Activated CD4-positive, alpha-beta T cell treated with anti-CD3 and anti-CD28 coated beads, Interleukin-2, amount 10 ng/mL, durations not matched to agents 7 days and 5 days (primary cell): ENCODE measurements at places on chromosomes 12 and 14.

DNA sequence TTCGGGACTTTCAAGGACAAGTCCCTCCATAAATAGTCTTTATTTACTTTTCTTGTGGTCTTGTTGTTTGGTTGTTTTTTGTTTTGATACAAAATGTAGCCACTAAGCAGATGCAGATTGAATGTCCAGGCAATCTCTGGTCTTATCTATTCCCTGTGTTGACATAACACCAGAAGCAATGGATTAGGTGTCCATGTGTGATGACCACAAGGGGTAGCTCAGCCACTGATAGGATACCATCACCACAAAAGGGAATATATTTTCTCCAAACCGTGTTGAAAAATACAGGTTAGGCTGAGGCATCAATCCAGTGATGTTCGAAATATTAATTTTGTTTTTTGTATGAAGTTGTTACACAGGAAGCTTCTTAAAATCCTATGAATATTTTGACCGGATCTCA is 196.3 kb downstream of the EPS8 start:
- no peak for DNase-seq

DNA sequence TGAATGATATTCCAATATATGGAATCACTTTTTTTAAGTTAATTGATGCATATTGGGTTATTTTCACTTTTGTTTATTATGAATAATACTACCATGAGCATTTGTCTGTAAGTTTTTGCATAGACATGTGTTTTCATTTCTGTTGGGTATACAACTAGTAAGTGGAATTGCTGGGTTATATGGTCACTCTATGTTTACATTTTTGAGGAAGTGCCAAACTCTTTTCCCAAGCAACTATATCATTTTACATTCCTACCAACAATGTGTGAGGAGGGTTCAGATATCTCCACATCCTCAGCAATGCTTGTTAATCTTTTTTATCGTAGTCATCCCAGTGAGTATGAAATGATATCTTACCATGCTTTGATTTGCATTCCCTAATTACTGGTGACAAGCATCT is 64.0 kb downstream of the MON2 start:
- no peak for DNase-seq

GRCh38 chr12:128133321-128134073 is 133.5 kb upstream of the TMEM132C start:
- DNase-seq = no peak

DNA sequence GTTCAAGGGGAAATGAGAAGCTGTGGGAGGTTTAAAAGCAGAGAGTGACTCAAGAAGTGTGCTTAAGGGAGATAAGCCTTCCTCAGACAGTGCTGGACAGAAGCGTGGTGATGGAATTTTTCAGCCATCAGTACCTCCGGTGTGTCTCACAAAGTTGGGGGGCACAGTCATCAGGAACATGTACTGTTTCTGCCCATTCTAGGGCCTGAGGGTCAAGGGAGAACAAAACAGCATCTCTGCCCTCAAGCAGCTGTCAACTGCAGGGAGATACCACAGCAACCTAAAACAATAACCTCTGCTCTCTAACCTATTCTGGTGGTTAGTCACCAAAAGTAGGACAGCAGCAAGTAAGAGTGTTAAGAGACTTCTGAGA is 2.0 kb upstream of the STON2 start:
- no peak for DNase-seq

DNA sequence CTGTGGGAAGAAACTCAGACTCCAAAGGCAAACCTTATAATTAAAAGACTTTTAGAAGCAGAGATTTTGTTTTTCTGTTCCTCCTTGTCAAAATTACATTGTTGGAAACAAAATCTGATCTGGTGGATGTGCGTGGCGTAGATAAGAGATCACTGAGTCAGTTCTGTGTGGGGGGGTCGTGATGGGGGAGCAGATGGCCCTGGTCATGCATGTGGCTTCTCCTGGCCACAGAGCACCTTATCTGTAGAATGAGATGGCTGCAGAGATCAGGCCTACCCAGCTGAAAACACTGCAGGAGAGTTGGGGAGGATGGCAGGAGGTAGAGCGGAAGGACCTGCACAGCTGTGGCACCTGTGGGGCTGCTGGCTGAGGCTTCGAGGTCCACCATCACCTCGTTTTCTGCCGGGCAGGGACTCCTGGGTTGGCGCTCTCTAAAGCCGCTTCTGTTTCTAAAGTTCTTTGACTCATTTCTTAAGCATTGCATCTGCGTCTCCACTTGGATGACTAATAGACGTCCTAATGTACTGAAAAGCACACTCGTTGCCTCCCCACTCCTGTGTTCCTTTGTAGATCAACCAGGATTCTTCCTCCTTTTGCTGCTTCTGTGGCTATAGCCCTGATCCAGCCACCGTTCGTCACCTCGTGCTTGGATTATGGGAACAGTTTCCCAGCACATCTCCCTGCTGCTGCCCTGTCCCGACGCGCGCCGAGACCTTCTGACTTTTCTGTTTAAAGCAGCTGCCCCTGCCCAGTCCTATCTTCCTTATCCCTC is 93.4 kb downstream of the TSPAN9 start:
- DNase-seq = no peak

- no peak for DNase-seq
These were observed 129.3 kb upstream of the RAP1B start for GRCh38 chr12:68481181-68481941.

DNA sequence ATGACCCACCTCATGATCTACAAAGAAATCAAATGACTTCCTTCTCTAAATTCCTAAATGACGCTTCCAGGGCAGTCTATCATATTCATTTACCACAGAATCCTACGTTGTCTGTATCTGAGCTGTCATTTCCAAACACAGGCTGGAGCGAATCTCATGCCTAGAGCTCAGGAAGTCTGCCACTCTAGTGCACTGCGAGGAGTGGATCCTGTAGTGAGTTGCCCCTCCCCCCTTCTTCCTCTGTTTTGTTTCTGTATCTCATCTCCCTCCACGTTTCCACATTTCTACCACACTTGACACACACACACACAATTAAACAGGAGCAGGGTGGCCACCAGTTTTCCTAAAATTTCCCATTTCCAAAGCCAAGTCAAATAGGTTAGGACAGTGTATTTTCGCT is 415.4 kb upstream of the PRICKLE1 start:
- DNase-seq = no peak

- no peak for DNase-seq
These were observed 41.6 kb upstream of the TTC7B start for GRCh38 chr14:90857866-90858265.

DNA sequence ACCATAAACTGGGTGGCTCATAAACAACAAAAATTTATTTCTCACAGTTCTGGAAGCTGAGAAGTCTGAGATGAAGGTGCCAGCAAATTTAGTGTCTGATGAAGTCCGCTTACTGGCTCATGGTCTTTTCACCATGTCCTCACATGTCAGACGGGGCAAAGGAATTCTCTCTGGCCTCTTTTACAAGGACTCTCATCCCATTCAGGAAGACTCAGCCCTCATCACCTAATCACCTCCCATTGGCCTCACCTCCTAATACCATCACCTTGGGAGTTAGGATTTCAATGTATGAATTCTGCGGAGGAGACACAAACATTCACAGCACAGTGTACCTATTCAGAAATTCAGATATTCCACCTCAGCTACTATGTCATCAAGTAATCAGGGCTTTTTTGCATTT is 357.6 kb downstream of the PAWR start:
- no peak for DNase-seq

- DNase-seq = peak; percentile 46
These were observed 32.9 kb downstream of the MIPOL1 start for GRCh38 chr14:37230551-37231194.

DNA sequence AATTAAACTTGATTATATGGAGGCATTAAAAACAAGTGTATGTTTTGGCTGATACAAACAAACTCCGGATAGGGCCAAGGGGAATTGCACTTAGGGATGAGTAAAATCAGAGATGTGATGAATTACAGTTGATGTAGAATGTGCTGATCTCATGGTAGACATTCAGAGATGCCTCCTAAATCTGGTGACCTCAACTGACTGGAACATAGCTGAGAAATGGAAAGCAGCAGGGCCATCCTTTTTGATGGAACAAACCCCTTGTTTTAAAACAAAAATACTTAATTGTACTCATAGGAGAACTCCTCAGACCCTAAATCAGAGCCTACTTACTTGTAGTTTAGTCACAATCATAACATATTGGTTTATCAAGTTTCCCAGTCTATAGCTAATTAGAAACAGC is 122.8 kb downstream of the C12orf75 start:
- DNase-seq = no peak

DNA sequence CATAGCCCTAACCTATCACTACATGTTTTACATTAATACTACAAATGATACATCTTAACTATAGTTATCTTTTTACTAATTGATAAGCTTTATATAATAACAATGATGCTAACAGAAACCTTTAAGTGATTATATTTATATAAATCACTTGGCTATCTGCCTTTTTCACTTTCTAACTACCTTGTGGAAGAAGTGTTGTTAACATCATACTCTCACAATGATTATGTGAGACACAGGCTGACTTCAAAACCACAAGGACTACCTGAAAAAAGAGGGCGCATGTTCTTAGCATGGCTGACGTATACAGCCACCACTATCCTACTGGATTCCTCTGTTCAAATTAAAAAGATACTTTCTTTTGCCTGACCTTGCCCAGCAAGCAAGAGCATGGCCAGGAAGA is 135.3 kb upstream of the SOX5 start:
- no peak for DNase-seq

DNA sequence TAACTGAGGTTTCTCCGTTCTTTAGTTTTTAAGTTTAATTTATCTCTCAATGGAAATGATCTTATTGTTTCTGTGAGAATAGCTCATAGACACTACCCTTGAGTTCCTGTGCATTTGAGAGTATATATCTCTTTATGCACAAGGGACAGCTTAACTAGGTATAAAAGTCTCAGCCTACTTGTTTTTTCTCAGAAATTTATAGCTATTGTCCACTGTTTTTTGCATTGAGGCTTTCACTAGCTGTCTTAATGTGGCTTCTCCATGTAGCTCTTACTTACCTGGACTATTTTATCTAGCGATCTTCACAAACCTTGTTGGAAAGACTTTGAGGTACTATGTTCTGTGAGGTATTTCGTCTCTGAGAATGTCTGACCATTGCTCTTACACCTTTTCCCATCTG is 153.9 kb upstream of the RTL1 start:
- DNase-seq = no peak

GRCh38 chr12:26754148-26754547 is 78.8 kb downstream of the ITPR2 start:
- no peak for DNase-seq

- DNase-seq = peak; percentile 58
These were observed 40.5 kb upstream of the KCNA5 start for GRCh38 chr12:5003025-5003666.

GRCh38 chr14:65333943-65334687 is 78.4 kb upstream of the FUT8 start:
- DNase-seq = no peak

DNA sequence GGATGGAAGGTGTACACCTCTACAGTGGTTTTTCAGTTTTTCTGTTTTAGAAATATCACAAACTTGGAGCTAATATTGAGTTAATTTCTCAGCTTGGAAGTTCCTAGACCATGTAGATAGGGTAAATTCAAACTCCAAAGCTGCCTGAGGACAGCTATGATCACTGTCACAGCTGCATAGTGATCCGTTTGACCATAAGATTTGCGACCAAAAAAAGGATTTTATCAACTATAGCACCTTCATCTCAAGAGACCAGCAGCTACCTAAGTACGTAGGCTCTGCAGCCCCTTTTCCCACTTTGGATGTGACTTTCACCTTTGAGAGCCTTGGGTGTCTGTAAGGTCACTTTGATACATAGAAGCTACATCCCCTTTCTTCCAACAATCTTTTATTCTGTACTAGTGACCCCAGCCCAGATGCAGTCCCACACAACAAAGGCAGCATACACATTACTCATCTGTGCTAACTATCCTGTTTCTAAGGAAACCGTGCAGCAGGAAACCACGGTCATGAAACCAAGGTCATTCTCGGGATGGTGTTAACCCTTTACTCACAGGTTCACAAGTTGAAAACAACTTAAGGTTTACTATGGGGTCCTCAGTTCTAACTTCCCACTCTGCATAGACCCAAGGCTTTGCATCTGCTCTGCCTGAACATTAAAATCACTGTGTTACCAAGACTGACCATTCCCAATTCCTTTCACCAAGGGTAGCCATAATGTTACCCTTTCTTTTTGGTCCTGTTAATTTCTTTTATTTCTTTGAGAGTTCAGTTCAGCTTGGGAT is 75.4 kb downstream of the IFT81 start:
- DNase-seq = peak; percentile 24

- no peak for DNase-seq
These were observed 55.6 kb upstream of the PTHLH start for GRCh38 chr12:28027947-28028724.

DNA sequence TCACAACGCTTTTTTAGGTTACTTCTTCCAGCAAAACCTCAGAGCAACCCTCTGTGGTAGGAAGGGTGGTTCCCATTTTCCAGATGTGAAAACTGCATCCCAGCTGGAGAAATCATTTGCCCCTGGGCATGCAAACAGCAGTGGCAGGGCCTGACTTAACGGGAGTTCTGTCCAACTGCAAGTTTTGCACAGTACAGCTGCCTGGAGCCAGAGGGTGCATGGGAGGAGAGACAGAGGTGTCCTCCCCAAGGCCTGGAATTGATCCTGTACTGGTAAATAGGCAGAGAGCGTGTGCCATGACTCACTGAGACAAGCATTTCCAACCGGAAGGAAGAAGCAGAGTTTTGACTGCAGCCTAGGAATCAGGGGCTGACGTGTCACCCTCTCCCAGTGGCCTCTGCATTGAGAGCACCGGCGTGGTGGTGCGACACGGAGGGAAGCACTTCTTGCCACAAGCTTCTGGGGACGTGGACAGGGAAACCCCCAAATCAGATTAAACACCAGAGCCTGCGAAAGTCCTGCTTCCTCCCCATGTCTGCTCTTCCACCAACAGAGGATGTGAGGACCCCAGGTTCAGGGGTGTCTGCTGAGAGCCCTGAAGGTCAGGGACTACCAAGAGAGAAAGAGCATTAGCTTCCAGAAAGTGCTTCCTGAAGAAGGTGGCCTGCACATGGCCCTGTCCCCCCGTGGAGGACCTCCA is 19.0 kb upstream of the SERPINA4 start:
- no peak for DNase-seq

GRCh38 chr12:130183585-130184370 is 21.5 kb downstream of the FZD10 start:
- DNase-seq = no peak
